ENCODE measurements at places on chromosomes 13 and 19.

DNA sequence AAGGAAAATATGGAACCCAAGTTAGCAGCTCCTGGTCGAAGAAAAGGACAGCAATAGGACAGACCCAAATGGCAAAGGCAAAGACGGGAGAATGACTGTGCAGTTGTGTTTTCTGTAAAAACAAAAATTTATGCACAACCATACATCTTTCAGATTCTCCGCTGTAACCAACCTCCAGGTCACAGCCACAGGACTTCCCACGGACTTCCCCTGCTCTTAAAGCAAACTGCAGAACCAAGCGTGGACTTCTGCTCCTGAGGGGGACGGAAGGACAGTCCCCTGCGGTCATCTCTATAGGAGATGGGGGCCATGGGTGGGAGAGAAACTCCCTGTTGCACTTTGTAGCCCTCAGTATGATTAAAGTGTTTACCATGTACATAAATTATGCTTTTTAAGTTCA lies 2.5 kb downstream of the GRTP1 start:
- DNase-seq, result no peak

DNA sequence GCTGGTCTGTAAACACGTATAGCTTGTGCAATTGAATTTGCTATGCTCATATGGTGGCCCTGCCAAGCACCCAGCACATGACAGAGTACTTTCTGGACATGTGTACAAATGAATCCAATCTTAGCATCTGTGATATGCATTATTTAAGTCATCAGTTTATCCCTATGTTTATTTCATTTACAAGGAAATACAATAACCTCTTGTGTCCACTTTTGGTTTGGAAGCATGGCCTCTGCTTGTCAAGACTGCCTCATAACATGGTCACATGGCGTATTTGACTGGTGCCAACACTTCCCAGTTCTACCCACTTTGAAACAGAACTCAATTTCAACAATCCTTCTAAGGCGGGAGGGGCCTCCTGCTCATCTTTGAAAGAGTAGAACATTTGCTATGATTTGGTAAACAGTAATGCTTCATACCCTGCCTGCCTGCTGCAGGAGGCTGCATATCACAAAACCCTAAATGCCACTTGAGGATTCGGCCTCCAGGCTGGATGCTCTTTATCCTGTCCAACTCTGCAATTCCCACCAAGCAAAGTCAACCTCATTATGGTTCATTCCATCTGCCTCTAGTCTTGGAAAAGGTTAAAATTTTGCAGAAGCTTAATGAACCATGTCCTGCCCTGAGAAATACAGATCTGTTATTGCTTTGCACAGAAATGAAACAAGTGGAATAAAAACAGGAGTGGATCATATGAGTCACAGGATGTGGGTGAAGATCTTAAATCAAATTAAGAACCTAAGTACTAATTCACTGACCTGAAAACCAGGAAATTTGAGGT lies 151.3 kb downstream of the CYSLTR2 start:
- no peak for DNase-seq

DNA sequence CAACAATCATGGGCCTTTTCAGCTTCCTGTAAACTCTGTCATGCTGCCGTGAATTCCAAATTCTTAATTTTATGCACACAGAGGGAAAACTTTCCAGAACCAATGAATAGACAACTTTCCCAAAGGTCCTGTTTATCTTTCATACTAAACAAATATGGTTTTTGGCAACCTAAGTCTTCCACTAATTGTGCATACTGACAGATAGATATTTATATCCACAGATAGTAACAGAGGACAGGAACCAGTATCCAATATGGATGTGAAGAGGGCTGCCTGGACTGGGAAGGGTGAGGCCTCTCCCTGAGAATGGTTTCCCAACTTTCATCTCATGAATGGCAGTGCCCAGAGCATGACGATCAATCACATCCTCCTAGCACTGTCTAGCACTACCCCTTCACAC lies 80.4 kb downstream of the MRPL57 start:
- DNase-seq, result no peak

DNA sequence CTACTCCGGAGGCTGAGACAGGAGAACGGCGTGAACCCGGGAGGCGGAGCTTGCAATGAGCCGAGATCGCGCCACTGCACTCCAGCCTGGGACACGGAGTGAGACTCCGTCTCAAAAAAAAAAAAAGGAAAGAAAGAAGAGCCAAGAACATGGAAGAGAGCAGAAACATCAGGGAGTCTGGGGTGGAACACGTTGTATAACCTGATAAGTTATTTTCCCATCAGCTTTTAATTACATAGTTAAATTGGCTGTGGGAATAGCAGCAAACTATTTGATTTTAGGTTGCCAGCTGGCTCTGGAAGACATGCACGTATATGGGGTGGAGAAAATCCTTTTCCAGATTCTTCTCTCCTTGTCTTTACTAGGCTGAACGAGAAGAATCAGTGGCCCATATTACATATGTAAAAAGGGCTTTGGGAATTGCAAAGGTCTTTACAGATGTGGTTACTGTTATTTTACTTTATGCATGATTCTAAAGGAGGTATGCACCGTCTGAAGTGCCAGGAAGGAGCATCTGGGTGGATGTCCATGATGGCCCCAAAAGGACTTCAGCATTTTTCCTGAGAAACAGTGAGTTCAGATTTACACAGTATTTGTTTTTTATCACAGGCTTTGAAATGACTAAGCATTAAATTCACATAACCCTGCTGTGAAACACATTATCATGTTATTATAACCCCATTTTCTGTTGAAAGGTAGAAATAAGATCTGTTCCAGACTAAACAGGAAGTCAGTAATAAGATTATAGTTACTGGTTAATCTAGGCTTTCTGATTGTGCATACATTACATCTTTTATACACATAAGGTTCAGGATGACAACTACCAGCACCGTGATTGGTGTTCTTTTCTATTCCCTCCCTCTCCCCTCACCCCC lies 4.6 kb upstream of the NAA16 start:
- no peak for DNase-seq

DNA sequence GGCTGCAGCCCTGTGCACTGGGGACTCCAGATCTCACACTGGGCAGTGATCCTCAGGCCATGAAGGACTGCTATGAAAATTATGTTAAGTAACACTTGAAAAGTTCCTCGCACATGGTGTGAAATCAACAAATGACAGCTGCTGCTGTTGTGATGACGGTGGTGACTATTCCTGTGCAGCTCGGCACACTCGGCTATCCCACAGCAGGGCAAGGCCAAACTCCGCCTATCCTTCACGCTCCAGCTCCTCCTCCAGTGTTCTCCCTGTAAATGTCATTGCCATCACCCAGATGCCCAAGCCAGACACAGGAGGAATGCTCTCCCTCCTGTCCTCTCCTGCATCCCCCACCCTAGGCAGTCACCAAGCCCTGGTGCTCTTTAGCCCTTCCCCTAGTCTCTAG lies 31.3 kb downstream of the GRIK5 start:
- no peak for DNase-seq

DNA sequence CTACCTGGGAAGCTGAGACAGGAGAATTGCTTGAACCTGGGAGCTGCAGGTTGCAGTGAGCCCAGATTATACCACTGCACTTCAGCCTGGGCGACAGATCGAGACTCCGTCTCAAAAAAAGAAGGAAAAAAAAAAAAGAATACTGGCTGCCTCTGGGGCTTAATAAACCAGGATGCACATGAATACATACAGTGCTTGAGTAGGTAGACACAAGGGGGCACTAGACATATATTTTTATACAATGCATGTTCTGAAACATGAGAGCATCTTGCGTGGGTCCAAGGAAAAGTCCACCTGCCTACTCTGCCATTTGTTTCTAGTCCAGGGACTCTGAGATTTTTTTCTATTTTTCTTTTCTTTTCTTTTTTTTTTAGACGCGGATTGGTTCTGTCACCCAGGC lies 31.2 kb downstream of the KEAP1 start:
- DNase-seq, result no peak

DNA sequence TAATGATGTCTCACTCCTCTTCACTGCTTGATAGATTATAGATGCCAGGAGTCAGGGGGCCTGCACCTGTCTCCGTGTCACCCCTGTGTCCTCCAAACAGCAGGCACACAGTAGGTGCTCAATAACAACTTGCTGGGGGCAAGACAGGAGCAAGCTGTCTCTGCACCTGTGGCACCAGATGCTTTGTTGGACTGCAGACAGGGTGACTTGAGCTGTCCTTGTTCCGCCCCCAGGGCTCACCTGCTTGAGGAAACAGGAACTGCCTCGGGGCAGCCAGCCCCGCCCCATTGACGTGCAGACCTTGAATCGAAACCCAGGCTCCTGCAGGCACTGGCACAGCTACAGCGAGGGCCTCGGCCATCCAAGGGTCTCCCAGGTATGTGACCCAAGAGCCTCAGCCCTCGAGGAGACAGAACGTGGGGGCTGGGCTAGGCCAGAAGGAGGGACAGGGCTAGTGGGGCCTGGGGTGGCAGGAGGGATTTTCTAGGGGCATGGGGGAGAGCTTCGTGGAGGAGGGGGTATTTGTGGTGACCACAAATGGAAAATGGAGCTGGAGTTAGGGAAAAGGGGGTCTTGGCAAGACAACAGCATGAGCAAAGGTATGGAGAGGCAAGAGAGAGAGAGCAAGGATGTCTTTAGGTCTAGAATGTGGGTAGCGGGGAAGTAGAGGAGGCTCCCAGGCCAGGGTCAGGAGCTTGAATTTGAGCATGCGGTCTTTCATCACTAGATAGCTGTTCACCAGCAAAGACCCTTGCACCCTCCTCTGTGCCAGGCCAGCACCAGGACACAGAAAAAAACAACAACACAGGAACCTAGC lies at the start of gene HSH2D:
Gene HSH2D, plus strand, starts transcription at position 287 of the 817 bp plus-strand sequence. CDS start 5,066 bp downstream, outside the sequence.
- no peak for DNase-seq

DNA sequence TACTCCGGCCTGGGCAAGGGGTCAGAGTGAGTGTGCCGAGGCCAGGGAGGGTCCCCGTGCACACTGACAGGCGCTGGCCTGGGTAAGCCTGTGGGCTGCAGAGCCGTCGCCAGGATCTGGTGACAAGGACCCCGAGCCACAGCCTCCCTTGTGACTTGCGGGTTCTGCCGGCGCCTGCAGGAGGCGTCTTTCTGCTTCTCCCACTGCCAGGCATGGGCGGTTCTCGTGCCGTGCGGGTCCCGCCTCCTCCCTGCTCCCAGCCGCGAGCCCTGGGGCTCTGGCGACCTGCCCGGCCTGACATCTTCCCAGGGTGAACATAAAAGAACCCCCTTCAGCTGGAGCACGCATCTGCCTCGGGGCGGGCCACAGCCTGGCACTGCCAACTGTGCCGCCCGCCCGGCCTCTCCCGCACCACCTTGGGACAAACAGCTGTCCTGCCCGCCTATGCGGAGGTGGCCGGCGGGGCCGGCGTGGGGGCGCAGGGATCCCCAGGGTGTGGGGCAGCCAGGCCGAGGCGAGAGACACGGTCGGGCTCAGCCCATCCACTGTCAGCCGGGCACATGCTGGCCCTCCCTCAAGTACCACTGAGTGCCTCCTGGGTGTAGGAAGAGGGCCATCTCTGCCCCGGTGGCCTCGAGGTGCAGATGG lies 1.5 kb upstream of the HCN2 start:
- DNase-seq, result peak; percentile 85

- DNase-seq, result no peak
Observed at GRCh38 chr13:90995614-90996013, 351.9 kb upstream of the MIR17HG start.

DNA sequence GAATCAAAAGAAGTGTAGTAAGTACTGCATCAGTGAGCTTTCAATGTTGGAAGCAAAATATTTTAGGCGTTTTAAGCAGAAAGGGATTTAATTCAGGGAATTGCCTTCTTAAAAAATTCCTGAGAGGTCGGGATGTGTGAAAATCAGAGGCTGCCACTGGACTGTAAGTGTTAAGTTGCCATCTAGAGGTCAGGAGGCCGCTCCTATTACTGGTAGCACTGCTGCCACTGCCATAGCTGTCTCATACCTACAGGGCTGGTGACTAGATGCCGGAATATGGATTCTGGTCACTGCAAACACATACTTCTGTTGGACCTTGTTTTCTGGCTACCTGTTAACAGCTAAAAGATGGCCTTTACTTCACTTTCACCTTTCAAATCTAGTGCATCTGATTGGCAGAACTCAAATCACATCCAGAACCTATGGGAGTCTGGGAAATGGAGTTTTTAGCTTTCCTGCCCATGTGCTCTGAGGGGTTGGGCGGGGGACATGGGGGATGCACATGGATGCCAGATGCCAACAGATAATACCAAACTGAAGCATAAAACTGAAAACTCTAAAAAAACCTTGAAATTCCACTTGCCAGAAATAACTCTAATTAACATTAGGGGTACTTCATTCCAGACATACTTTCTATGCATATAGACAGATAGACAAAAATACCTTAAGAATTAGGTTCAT lies 29.8 kb downstream of the DGKH start:
- no peak for DNase-seq

DNA sequence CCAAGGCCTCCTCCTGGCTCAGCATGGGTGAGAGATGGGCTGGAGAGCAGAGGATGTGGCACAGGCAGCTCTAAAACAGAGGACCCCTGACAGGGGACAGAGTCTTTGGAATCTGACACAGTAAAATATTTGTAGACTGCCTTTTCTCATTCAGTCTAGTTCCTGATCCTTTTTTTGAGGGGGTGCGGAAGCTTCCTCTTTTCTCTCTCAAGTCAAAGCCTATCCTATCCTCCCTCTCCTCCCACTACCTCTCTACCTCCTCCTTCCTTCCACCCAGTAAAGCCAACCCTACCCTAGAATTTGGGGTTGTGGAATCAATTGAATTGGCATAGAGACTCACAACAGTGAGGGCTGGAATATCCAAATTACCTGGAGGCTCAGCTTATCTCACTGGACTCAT lies 82.0 kb downstream of the TEX26 start:
- no peak for DNase-seq
